ENCODE measurements at places on chromosomes 12 and 14.

GRCh38 chr12:77401064-77401769 lies 335.8 kb upstream of the E2F7 start:
- DNase-seq, result no peak

DNA sequence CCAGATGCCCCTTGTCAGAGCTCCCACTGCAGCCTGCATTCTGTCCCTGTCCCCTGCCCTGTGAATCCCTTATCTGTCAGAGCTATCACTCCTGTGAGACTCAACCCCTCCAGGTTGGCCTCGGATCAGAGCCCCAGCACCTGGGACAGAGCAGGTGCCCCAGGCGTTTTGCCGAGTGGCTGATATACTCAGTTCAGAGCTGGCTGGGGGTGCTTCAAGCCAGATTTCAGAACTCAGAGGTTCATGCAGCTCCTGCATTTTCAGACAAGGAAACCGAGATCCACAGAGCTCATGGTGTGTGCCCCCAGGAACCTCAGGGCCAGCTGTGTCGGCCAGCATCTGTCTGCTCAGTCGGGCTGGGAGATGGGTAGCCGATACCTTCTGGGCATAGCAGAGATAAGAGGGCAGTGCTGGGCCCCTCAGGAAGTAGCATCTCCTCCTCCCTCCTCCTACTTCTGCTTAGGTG lies 228.0 kb upstream of the RTL1 start:
- no peak for DNase-seq

DNA sequence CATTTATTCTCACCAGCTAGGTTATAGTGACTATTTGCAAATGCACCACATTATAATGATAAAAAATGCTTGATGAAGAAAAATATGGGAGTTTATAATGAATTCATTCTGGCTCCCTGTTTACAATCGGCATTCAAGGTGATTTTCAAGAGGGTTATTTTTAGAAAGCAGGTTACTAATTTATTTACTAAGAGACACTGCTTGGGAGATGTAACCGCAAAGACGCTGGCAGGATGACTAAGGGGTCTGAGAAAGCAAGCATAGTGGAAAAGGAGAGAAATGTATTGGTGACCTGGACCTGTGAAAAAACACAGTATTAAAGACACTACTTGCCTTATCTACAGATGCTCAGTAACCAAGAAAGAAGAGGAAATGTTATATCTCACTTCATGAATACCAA lies 13.3 kb upstream of the PITPNM2 start:
- DNase-seq, result no peak

DNA sequence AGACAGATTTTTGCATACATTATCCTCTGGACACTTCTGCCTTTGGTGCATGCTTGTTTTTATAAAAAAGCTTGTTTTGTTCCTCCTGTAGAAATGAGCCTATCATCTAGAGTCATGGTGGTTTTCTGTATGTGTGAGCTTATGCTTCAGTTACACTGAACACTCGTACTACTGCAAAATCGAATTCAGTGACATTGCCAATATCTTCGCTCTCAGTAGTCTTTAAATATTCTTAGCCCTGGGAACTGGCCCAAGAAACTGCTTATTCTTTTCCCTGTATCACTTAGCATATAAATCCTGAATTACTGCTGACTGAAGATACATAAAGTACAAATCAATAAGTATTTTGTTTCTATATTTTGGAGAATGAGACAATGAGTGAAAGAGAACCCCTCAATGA lies 70.5 kb downstream of the RGS6 start:
- DNase-seq, result no peak

DNA sequence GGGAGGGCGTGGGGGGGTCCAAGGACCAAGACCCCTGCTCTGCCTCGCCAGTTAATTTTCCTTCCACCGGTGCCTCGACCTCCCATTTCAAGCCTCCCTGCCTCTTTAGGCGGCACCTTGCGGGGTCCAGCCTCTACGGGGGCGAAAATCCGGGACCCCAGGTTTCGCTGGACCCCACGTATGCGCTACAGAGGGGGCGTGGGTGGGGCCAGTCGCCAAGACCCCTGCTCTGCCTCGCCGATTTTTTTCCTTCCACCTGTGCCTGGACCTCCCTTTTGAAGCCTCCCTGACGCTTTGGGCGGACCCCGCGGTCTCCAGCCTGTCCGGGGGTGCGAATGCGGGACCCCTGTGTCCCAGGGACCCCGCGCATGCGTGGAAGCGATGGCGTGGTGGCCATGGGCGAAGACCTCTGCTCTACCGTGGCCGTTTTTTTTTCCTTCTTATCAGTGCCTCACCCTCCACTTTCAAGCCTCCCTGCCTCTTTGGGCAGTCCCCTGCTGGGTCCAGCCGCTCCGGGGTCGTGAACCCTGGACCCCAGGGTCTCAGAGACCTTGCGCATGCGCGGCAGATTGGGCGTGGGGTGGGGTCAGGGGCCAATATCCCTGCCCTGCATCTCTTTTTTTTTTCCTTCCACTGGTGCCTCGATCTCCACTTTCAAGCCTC lies 324.2 kb downstream of the ALG10 start:
- DNase-seq, result no peak

DNA sequence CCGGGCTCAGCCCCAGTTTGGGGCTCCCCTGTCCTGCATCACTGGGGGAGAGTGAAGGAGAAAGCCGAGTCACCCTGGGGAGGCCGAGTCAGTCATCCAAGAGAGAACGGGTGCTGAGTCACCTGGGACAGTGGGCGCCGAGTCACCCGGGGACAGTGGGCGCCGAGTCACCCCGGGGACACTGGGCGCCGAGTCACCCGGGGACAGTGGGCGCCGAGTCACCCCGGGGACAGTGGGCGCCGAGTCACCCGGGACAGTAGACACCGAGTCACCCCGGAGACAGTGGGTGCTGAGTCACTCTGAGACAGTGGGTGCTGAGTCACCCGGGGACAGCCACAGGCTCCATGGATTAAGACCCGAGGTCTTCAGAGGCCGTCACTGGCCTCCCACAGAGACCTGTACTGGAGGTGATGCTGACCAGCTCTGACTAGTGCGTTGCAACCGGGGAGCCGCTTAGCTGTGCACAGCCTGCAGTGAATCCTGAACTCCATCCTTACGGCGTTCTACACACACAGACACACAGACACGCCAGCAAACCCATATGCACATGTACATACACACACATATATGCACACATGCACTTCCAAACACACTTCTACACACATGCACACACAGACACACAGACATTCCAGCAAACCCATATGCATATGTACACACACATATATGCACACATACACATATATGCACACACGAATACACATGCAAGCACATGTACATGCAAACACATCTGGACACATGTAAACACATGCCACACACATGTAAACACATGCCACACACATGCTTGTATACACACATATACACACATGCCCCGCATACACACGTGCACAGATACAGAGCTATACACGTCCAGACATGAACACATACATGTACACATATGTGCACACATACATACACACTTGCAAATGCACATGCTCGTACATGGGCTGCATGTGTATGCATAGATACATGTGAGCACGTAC lies 64.9 kb upstream of the GALNT9 start:
- DNase-seq, result no peak

DNA sequence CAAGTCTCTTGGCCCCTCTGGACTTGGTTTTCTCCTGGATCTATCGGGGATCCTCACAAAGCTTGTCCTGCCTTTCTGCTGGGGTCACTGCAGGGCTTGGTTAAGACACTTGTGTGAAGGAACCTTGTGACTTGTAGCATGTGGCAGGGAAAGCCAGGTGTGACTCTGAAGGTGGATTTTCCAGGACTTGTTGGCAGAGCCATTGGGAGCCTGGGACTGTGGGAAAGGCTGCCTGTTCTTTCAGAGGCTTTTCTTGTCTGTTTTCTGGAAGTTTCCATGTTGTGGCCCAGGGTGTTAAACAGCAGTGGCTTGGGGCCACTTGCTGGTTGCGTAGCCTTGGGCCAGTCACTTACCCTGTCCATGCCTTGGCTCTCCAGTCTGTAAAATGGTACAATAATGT lies 12.6 kb downstream of the KMT5A start:
- no peak for DNase-seq

DNA sequence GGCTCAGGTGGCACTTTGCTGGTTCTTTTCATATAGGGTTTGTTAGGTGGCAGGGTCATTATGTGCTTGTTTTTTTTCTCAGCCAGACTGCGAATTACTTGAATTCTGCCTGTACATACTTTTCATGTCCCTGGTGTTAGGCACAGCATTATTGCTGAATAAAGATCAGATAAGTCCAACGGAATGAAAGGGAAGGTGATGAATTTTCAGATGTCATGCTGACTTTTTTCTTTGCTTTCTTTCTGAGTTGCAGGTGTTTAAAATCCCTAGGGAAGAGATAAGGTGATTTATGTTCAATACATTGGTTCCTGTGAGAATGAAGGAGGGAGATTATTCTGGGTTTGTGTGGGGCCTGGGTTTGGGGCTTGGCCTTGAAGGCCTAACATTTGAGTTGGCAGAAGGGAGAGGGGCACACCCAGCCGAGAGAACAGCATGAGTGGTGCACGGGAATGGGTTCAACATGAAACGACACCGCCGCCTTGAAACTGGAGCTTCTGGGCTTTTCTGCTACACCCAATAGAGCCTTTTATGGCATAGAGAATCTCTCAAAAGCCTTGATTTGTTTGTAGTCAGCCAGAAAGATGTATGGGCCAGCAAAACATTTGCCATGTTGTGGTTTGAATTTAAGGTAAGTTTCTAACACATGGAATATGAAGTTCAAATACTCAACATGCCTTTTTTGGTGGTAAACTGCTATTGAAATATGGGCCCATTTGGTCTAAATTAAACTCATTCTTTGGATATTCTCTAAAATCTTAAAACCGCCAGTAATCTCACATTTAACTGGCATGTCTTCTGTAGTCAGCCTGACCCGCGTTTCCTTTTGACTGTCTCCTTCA lies 477.0 kb downstream of the PCNX1 start:
- DNase-seq, result no peak

- no peak for DNase-seq
These were observed 67.3 kb downstream of the ZNF664 start for GRCh38 chr12:124040291-124040690.

GRCh38 chr12:71797531-71797930 lies 42.0 kb upstream of the TBC1D15 start:
- DNase-seq, result no peak

DNA sequence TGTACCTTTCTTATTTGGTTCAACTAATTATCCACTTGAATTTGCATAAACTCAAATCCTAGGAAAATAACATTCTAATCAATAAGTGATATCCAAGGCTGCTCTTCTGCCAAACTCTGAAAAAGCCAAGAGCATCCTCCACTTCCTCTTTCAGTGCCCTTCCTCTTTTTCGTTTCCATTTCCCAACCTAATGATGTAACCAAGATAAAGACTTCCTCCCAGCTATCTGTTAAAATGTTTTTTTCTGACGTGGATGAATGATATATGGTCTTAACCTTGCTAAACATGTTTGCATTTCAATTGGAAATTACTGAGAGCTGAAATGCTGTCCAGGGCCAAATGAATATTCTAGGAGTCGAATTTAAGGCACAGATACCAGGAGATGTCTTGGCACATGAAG lies 459.5 kb upstream of the PDE3A start:
- no peak for DNase-seq

DNA sequence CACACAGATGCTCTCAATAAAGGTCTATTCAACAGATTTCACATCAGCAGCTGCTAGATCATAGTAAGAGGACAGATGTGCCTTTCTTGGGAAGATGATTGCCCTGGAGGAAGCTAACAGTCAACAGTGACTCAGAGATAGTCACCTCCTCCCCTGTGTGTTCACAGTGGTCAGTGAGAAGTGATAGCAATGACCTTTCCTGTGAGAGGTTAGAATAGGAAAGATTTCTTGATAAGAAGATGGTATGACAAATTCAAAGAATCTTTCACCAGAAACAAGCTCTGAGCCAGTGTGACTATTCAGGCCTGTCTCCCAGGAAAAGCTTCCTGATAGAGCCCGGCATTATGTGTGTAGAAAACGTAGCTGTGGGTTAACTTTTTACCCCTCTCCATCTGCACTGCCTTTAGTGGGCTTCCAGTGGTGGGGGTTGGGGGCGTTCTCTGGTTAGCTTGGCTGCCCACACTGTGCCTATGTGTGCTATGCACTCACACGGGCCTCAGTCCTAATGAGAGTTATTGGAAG lies 66.4 kb upstream of the ARHGAP5 start:
- DNase-seq, result no peak

All from Right ventricle myocardium superior (tissue), 1 donor.